Activated gamma-delta T cell treated with Interleukin-2 at 50 U/mL for 16 hours (primary cell): ENCODE measurements at places on chromosomes 13 and 19.

DNA sequence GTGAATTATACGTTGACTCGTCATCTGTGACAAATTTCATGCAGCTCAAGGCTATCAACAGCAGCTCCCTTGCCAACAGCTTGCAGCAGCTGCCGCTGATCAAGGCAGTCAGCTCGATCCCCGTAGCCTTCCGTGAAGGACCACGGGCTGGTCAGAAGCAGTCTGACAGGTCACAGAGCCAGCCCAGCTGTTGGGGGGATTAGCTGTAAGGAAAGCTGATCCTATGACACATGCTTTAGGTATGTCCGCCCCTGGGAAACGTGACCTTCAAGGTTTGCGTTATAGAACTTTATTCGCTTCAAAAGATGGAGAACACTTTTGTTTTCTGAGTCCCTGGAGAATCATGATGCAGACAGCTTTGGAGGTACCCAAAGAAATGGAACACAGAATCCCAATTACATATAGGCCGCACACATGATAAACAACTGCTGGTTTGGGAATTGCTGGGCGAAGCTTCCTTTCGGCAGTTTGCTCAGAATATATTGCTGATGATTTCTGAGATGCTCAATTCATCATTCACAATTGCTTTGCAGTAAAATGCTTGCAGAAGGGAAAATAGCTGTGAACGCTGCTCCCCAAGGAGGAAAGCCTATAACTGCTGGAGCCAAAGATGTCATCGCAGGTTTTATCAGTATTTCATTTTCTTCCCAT is 62.6 kb upstream of the USP29 start:
- DNase-seq, result no peak

- DNase-seq, result peak; percentile 40
Observed at GRCh38 chr13:26872525-26873385, 112.2 kb upstream of the GPR12 start.

DNA sequence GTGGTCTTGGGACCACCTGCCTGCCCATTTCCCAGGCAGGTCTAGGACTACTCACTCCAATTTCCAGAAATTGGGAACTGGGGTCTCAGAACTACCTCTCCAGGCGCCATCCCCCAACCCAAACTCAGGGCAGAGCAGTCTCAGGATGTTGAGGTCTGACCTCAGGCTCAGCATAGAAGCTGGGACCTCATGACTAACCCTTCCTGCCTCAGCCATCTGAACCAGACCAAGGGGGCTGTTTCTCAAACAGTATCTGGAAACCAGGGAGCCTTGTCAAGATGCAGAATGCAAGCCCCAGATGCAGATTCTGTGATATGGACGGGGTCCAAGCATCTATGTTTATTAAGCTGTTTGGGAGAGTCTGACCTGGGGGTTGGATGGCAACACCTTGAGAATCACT is 1.3 kb downstream of the FBXW9 start:
- DNase-seq, result no peak

DNA sequence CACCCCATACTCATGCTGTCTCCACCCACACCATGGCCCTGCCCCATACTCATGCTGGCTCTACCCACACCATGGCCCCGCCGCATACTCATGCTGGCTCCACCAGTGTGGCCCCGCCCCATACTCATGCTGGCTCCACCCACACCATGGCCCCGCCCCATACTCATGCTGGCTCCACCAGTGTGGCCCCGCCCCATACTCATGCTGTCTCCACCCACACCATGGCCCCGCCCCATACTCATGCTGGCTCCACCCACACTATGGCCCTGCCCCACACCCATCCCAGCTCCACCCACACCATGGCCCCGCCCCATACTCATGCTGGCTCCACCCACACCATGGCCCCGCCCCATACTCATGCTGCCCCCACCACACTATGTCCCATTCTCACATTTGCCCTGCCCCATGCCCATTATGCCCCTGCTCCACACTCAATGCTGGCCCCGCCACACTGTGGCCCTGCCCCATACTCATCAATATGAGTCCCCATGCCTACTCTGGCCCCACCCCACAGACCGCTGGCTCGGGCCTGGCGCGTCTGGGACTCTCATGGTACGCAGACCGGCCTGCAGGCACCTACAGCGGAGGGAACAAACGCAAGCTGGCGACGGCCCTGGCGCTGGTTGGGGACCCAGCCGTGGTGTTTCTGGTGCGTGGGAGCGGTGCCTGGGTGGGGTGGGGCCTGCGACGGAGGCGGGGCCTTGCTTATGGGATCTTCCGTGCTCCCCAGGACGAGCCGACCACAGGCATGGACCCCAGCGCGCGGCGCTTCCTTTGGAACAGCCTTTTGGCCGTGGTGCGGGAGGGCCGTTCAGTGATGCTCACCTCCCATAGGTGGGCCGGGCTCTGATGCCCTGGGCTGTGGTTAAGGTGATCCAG is 3.7 kb upstream of the ARHGAP45 start:
- DNase-seq, result no peak

DNA sequence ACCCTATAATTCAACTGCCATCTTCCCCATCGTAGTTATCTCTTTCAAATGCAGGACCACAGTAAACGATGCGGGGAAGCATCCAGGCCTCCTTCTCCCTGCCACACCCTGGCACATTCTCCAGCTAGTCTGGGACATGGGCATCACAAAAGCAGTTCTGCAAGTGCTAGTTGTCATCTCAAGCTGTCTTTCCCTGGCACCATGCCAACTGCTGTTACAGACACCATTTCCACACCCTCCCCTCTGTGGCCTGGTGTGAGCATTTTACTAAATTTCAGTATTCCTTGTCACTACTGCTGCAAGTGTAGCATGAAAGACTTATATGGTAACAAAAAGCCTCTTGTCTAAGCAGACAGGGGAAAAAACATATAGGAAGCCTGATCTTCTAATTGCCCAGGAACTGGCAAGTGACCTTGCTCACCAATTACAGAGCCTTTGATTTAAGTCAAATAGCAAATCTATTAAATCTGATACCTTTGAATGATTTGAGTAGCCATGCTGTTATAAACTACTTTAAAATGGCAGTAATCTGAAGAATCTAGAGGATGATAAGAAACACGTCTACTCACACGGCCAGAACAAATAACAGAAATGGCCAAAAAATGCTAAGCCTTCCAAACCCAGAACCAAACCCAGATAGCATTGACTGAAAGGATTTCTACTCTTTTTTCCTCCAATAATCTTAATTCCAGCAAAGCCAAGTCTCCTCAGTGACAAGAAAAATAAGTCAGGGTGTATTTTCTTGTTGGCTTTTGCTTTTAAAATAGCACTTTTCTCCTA is 179.0 kb downstream of the NUFIP1 start:
- no peak for DNase-seq
